ENCODE measurements at places on chromosomes 2 and 18.
A peak's percentile ranks its signal among the peaks of the same experiment; 100 is the strongest.

GRCh38 chr2:177221970-177222369 is 9.4 kb downstream of the HNRNPA3 start:
- peaks cover 74% of the 10 kb centered on the region for H3K36me3 ChIP-seq
- DNase-seq = no peak
- no peaks in the 10 kb centered on the region for H3K4me1 ChIP-seq
- no peaks in the 10 kb centered on the region for H3K27me3 ChIP-seq
- no peak overlapping the region for H3K4me3 ChIP-seq

DNA sequence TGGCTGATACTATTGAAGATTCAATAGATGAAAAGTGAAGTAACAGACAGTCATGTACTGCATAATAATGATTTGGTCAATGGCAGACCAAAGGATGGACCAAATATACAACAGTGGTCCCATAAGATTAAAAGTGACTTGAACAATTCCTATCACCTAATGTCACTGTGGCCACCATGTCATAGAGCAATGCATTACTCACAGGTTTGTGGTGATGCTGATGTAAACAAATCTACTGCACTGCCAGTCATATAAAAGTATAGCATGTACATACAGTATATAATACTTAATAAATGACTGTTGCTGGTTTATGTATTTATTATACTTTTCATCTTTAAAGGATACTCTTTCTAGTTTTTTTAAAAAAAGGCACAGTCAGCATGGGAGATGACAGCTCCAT is 99.9 kb downstream of the USP34 start:
- no peak overlapping the region for H3K27ac ChIP-seq
- no peak for DNase-seq
- H3K4me3 ChIP-seq = no peak overlapping the region
- H3K36me3 ChIP-seq = peaks cover 83% of the 10 kb centered on the region
- no peaks in the 10 kb centered on the region for H3K4me1 ChIP-seq

- DNase-seq = peak; percentile 68
- H3K4me1 ChIP-seq = no peaks in the 10 kb centered on the region
- H3K4me3 ChIP-seq = no peak overlapping the region
- H3K27ac ChIP-seq = no peak overlapping the region
- H3K36me3 ChIP-seq = no peaks in the 10 kb centered on the region
- H3K27me3 ChIP-seq = no peaks in the 10 kb centered on the region
Observed at GRCh38 chr2:84861539-84861938, 19.3 kb downstream of the TRABD2A start.

DNA sequence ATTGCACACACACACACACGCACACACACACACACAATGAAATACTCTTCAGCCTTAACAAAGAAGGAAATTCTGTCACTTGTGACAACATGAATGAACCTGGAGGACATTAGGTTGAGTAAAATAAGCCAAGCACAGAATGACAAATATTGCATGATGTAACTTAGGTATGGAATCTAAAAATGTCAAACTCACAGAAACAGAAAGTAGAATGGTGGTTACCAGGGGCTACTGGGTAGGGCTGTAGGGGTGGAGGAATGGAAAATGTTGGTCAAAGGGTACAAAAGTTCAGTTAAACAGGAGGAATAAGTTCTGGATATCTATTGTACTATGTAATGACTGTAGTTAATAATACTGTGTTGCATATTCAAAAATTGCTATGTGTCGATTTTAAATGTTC is 29.5 kb downstream of the SCN2A start:
- H3K36me3 ChIP-seq = no peaks in the 10 kb centered on the region
- no peaks in the 10 kb centered on the region for H3K4me1 ChIP-seq
- no peak overlapping the region for H3K27ac ChIP-seq
- DNase-seq = no peak
- no peak overlapping the region for H3K4me3 ChIP-seq

- H3K4me3 ChIP-seq = no peak overlapping the region
- H3K27me3 ChIP-seq = no peaks in the 10 kb centered on the region
- no peaks in the 10 kb centered on the region for H3K4me1 ChIP-seq
- DNase-seq = no peak
Observed at GRCh38 chr2:151543876-151544275, 134.2 kb downstream of the RIF1 start.

DNA sequence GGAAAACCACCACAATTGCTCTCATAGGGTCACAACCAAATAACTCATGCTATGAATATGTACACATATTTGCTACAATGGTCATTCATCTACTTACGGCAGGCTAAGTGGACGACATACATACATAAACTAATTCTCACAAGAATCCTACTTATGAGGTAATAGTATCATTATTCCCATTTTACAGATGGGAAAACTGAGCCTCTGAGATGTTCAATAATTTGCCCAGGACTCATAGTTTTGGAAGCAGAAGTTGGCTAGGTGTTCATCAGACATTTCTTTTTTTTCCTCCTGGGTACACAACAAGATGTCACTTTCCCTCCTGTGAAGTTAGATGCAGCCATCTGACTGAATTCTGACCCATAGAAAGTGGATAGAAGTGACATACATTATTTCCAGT is 89.0 kb upstream of the PKDCC start:
- peaks cover 8% of the 10 kb centered on the region for H3K4me1 ChIP-seq
- peak; percentile 7 for DNase-seq
- peaks cover 13% of the 10 kb centered on the region for H3K27me3 ChIP-seq
- H3K4me3 ChIP-seq = no peak overlapping the region
